ENCODE measurements at places on chromosomes 7 and 10.

DNA sequence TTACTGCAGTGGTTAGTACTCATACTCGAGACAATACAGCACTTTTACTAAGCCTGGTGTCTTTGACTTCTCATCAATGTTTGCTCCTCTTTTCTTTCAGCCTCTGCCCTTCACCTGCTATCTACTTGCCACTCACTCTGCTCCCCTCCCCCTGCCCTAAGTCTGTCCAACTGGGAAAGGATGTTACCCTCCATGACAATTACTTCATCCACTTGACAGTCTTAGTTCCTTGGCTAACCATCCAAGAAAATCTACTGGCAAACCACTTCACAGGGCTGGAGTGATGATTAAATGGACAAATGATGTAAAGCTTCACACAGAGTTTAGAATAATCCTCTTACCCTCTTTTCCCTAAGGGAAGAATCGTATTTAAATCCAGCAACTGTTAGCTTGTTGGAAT, 8.2 kb upstream of the DLD start:
- DNase-seq: no peak

DNA sequence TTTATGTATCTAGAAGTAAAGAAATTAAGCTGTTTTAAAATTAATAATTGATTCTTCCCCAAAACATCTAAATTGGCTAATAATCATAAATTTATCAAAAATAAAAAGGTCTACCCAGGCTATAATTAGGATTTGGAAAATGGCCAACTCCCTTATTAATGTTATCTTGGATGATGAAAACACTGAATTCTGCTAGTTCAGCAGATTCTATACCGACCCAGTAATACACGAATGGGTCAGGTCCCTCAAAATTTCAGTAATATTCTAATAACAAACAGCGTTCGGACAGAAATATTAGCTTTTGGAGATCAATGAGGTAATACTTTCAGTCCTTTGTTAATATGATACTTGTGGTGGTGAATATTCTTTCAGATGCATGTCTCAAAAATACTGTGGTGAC, 360.7 kb upstream of the MGMT start:
- no peak for DNase-seq

GRCh38 chr7:38938001-38938485, 29.1 kb upstream of the VPS41 start:
- no peak for DNase-seq

- peak; percentile 77 for DNase-seq
Observed at GRCh38 chr7:81846398-81846797, 76.6 kb upstream of the HGF start.

- no peak for DNase-seq
Observed at GRCh38 chr7:79778786-79779770, 325.6 kb upstream of the MAGI2 start.

GRCh38 chr10:92914478-92915325, 66.4 kb downstream of the EXOC6 start:
- DNase-seq: peak; percentile 32

GRCh38 chr10:115909962-115910731, 362.9 kb downstream of the GFRA1 start:
- DNase-seq: no peak

DNA sequence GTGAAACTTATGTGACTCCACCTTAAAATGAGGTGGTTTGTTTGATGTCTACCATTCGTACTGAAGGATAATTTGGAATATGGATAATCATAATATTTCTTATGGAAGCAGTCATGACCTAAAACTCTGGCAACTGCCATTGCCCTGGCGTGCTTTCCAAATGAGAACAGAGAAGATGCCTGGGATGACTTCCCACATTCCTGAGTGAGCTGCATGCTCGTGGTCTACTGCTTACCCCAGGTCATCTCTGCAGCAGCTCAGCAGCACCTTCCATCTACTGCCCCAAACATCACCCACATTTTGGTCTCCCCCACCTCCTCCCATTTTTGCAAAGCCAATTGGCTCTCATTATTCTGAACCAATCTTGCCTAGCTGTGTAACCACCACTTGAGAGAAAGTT, 40.1 kb downstream of the LYZL1 start:
- DNase-seq: no peak
